ENCODE measurements at places on chromosomes 2 and 18. TPM values are rescaled to one million over a fixed set of nuclear protein-coding genes. Genes with fewer than 3 reads are reported as not detected.
A peak's percentile ranks its signal among the peaks of the same experiment; 100 is the strongest.

- DNase-seq: no peak
These were observed 547.5 kb upstream of the NRXN1 start for GRCh38 chr2:51579412-51579811.

GRCh38 chr2:224309176-224309575 is 92.7 kb downstream of the FAM124B start:
- peak; percentile 9 for DNase-seq

DNA sequence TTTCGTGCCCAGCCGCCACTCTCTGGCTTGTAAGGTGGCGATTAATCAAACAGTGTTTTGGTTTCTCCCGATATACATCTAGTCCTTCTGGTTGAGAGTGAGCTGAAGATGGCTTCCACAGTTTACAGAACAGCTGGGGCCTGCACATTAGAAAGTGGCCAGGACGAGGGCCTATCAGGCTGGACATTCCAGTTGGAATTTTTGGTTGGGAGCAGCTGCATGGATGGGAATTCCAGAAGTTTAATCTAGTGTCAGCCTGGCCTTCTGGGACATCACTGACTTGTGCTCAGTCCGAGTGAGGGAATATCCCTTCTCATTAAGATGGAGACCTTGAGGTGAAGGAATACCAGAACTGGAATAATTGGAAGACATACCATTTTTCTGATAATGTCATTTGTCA is 118.1 kb upstream of the SIX2 start:
- DNase-seq: no peak

DNA sequence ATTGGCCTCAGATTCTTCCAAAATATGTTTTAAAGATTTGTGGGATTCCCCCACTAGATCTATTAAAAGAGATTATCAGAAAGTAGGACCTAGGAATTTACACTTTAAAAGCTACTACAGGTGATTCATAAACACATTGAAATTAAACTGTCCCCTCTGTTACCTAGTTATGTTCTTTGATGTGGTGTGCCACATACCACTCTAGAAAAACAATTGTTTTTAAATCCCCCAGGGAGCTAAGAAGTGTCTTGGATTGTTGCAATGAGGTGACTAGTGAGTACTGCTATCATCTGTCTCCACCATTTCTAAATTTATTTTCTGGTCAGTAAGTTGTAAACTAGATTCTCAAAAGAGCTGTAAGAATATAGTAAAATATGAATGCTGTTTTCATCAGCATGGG is 214.5 kb upstream of the DOK6 start:
- no peak for DNase-seq

- no peak for DNase-seq
These were observed 17.7 kb upstream of the DPP10 start for GRCh38 chr2:114424699-114425098.

GRCh38 chr2:241896746-241897201 is 27.2 kb downstream of the RTP5 start:
- no peak for DNase-seq

DNA sequence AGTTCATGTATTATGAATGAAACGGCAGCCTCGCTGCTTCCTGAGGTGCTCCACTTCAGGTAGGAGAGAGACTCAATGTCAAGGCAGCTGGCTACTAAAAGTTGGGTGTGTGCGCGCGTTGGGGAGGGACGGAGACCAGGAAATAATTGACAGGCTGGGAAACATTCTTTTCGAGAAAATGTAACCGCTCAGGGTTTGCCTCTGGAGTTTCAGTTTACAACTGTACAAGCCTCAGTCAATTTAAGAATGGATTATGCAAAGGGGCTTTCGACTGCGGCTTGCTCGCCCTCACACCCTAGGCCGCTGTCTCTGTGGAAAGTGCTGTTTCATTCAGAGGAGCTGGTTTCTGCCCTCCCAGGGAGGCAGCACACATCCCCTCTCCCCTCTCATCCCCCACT is 4.4 kb upstream of the SPRED2 start:
- DNase-seq: no peak

DNA sequence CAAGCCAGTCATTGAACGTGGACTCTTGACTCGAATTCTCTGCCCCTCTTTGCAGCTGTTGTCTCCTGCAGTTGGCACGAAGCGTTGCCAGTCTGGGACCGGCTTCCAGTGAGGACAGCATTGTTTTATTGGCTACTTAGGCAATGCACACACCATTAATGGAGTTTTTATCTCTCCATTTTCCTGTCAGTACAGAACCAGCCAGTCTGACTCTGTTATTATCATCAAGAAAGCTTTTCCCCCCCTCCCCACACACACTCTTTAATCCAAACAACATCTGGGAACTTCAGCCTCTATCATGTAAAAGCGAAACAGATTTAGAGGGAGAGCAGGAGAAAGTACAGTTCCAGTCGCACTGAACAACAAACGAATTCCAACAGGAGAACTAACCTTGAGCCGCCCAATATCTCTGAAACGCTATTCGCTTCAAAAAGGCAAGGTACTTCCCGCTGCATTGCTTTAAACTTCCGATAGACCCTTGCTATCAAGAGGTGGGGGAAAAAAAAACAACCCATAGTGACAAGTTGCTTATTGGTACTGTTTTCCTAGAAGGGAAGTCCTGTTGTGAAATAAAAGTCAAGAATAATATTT is 38.2 kb downstream of the ACVR1 start:
- DNase-seq: peak; percentile 57

GRCh38 chr18:26919627-26920026 is 54.1 kb upstream of the AQP4 start:
- DNase-seq: peak; percentile 1

GRCh38 chr2:236637686-236638569 is 68.3 kb downstream of the ACKR3 start:
- DNase-seq: peak; percentile 78

DNA sequence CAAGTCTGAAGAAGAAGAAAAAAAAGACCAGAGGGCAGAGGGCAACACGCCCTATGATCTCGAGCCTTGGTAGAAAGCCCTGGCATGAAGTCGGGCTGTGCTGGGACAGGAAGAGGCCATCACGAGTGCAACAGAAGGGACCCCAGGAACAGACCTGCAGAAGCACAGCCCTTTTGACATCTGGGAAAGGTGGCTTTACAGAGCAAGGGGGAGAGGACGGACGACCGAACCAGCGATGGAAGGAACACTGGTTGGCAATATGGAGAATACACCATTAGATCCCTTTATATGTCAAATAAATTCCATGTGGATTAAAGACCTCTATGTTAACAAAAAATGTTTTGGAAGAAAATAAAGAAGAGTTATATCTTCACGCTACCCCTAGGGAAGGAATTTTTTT is 10.7 kb downstream of the KIF1A start:
- DNase-seq: no peak

DNA sequence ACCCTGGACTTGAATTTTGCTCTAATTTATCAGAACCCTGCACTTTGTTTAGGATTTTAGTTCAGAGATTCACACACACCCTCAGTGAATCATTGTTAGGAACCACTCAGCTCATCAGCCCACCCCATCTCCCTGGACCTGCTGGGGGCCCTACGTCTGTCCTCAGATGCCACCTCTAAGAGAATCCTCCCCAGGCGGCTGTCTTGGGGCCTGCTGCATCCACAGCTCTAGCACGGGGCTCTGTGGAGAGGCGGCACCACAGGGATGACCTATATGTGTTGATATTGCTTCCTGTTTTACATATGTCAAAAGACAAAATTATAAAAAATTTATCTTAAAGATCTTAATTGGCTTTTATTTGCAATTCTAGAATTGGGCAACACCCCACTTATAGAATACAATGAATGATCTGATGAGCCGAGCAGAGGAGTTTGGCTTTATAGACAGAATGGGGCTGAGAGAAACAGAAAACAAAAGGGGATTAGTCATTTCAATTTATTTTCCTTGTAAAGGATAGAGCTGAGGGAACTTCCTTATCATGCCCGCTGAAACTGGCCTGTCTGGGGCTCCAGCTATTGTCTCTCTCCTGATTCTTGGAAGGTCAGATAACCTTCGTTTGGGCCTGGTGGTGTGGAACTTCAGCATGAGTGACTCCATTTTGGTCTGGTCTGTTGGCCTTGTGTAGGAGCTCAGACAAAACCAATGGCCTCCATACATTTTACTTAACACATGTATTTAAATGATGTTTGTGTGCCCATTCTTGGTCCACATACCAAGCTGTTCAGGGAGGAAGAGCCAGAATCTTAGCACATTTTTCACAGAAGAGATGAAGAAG is 1.4 kb downstream of the MYO7B start:
- no peak for DNase-seq

DNA sequence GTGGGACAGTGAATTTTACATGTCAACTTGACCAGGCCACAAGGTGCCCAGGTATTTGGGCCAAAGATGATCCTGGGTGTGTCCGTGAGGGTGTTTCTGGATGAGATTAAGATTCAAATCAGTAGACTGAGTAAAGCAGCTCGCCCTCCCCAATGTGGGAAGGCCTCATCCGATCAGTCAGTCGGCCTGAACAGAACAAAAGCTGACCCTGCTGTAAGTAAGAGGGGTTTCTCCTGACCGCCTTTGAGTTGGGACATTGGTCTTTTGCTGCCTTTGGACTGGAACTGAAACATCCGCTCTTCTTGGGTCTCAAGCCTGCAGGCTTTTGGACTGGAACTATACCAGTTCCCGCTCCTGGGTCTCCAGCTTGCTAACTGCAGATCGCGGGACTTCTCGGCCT is 233.3 kb downstream of the KLHL29 start:
- no peak for DNase-seq

DNA sequence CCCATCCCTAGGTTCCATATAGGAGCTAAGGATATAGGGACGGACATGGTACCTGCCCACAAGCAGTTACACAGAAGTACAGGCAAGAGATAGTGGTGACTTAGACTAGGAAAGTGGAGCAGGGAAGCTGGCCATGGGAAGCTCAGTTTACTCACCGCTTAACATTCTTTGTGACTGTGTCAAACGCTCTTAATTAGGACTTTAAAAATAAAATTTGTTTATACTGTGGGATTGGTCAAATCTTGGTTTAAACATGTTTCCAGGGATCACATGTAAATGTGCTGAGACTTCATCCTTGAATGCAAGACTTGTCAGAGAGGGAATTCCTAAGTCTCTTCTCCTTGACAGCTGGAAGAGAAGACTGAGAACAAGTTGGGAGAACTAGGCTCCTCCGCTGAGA is 107.3 kb downstream of the MTCL1 start:
- DNase-seq: no peak

DNA sequence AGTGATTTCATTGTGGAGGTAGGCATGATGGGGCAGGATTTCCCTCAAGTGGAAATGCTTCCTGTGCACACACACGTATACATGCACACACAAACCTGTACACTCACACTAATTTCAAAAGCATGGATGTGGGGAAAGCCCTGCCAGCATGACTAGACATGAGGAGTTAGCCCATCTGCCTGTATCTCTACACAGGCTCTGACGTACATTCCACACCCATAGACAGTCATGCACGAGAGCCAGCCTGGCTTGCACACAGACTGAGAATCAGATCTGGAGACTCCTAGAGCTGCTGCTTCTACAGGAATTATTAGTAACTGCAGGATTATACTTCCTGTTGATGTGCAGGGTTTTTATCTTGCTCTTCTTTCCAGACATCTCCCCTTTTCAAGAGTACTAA is 27.3 kb upstream of the NFU1 start:
- DNase-seq: peak; percentile 85

GRCh38 chr2:71824436-71824835 is 323.2 kb downstream of the CYP26B1 start:
- no peak for DNase-seq

- DNase-seq: peak; percentile 0
These were observed 73.6 kb downstream of the OTX1 start for GRCh38 chr2:63124218-63124617.

DNA sequence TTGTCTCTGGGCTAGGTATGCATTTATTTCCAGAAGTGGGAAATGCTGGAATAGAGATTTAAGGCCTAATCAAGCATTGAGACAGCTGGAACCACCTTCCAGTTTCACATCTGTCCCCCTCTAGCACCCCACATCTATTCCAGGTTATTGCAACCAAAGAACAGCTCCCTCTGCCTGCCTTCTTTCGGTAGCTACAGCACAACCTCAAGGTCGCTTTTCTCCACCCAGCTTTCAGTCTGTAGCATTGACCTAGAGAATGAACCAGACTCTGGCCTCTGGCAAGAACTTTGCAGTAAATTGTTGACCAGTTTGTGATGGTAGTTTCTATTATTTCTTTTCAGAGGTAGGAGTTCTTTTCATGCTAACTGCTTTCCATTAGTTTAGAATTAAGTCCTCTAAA is 484.2 kb downstream of the DLGAP1 start:
- DNase-seq: no peak

- no peak for DNase-seq
These were observed 778 bp downstream of the DYNC2LI1 start for GRCh38 chr2:43774617-43775016.

DNA sequence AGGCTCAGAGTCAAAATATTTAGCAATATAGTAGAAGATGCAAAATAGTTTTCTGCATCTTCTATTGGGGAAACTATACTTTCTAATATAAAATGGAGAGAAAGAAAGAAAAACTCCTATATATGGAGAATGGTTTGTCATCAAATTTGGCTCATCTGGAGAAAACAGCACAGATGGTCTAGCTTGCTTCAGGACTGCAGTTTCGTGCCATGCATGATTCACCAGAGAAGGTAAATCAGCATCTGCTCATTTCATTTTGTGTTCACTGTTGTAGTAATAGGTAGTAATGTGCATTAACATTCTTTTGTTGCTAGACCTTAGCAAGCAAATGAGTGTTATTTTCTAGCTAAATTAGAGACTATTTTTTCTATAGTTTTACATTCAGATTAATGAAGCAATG is 179.0 kb downstream of the ASXL3 start:
- peak; percentile 48 for DNase-seq

GRCh38 chr2:41949883-41950665 is 97.7 kb upstream of the PKDCC start:
- no peak for DNase-seq

GRCh38 chr2:186460465-186460864 is 25.6 kb upstream of the ZC3H15 start:
- DNase-seq: peak; percentile 35

Gene DSC3
- total RNA-seq: 0.09 TPM

Gene CERKL
- total RNA-seq: not detected

Gene ANKRD53
- total RNA-seq: 6.5 TPM

Gene GLB1L
- total RNA-seq: 10.5 TPM

Gene AQP12A
- total RNA-seq: not detected

Gene SERPINB2
- total RNA-seq: 67.6 TPM

Gene SEMA4F
- 3.6 TPM for total RNA-seq

Gene LINC00305
- not detected for total RNA-seq

Gene SERPINB4
- not detected for total RNA-seq

Gene C1QL2
- total RNA-seq: not detected

All from fibroblast of the aortic adventitia (primary cell).